NCI-H345 (cell line): ENCODE measurements at places on chromosomes 7 and 10.

GRCh38 chr7:5172196-5172775 lies 17.7 kb upstream of the WIPI2 start:
- peak; percentile 27 for DNase-seq

DNA sequence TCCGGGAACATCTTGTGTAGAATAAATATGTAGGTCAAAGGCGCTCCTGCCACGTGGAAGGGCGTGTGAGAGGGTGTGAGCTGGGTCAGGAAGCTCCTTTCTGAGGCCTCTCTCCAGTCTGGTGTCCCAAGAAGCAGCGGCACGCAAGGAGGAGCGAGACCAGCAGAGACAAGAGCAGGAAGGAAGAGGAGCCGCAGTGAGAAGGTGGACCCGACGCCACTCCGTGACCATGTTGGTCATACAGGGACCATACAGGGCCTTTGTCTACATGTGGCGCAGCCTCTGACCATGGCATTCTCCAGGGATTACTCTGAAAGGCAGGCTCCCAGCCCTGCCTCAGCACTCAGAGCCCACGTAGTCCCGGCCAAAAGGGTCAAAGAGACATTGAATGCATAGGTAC lies 26.2 kb upstream of the EN2 start:
- DNase-seq, result no peak

- DNase-seq, result no peak
These were observed 20.8 kb downstream of the CCDC6 start for GRCh38 chr10:59885430-59886134.

DNA sequence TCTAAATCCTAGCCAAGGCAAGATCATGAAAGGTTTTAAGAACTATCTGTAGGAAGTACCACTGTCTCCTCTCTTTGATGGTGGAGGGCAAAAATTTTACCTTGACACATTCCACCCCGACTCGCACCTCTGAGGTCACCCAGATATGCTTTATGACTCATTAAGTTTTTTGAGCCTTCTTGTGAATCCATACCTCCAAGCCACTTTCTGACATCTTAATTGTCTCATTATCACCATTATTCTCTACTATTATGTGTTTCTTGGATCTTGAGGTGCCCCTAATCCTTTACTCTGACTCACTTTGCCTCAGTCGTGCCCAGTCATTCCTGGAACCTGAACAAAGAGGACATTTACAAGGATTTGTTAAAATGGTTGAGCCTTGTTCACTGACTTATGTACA lies 146.6 kb downstream of the RAPGEF5 start:
- no peak for DNase-seq

- no peak for DNase-seq
These were observed 3.1 kb upstream of the SLC13A4 start for GRCh38 chr7:135731131-135731530.
